GM12878 (cell line): ENCODE measurements at places on chromosomes 11 and 22. TPM values are rescaled to one million over a fixed set of nuclear protein-coding genes. Genes with fewer than 3 reads are reported as not detected.

SCGB2A2 gene
- total RNA-seq = not detected in 2 replicates

MUC5AC gene
- total RNA-seq = not detected in 2 replicates

MTMR2 gene
- 27.5 and 31.3 TPM in 2 replicates for total RNA-seq

ART5 gene
- not detected in 2 replicates for total RNA-seq

PHRF1 gene
- 39.4 and 43.5 TPM in 2 replicates for total RNA-seq

MCHR1 gene
- not detected in 2 replicates for total RNA-seq

ZC3H12C gene
- total RNA-seq = 6.9 and 7.4 TPM in 2 replicates

- no peak for DNase-seq
Measured at GRCh38 chr11:56716379-56716854, 17.5 kb downstream of the OR9G1 start.

DNA sequence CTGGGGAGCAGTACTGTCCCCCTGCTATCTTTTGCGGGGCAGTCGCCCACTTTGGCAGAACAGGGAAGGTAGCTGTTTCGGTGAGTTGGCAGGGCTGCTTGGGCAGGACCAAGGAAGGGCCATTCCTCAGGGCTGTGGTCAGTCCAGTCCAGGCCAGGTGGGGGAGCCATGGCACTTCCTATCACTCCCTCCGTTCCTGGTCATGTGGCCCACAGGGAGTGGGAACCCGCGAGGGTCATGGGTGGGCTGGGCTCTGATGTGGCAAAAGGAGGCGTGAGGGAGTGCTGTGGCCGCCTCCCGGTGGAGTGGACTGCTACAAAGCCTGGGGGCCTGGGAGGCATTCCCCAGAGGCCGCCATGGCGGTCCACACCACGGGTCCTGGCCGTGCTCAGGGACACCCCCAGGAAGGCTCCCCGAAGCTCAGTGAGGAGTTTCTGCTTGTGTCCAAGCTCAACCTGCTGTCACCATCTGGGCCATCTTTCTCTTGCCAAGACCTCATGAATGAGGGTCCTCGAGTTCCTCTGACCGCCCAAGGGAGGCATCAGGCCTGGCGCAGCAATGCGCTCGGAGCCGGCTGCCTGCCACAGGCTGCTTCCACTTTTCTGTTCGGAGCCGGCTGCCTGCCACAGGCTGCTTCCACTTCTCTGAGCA, 11.9 kb downstream of the CHID1 start:
- no peak for DNase-seq

- DNase-seq = no peak
Measured at GRCh38 chr11:114133548-114134329, 74.2 kb downstream of the ZBTB16 start.

- DNase-seq = no peak
Measured at GRCh38 chr11:118435290-118435892, 901 bp upstream of the KMT2A start.

DNA sequence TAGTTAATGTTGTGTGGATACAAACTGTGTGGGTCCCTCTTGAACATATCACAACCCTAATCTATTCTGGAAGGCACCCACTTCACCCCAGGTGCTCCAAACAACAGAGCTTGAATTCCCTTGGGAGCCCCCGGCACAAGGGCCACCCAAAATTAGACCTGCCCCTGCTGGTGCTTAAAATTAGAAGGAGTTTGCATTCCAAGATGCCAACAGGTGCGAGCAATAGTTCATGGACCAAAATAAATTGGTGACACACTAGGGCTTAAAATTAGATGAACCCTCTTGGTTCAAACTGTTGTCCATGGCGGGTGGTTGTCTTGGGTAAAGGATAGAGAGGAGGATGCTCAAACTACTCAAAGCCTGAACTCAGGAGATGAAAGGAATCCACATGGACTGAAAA, 291.5 kb downstream of the MN1 start:
- no peak for DNase-seq

DNA sequence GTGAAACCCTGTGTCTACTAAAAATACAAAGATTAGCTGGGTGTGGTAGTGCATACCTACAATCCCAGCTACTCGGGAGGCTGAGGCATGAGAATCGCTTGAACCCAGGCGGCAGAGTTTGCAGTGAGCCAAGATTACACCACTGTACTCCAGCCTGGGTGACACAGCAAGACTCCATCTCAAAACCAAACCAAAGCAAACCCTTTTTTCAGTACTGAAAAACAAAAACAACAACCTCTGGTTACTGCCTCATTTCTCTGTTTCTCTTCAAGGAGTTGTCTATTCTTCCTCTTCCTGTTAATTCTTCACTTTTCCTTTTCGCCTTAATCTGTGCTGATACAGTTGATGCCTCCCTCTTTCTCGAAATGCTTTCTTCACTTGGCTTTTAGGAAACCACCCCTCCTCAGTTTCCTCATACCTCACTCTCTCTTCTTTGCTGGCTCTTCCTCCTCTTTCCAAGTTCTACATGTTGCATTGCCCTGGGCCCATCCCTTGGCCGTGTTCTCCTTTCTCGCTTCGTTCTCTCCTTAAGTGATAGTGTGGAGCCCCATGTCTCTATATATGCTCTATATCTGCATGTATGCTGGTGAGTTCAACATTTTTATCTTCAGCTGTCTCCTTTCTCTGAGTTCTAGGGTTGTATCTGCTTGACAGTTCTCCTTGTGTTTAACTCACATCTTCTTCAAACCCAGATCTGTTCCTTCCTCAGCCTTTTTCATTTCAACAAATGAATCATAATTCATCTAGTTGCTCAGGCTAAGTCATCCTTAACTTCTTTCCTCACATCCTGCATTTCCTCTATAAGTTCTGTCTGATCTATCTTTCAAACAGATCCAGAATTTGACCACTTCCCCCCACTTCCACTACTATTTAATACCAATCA, 37.1 kb downstream of the NUCB2 start:
- DNase-seq = no peak

DNA sequence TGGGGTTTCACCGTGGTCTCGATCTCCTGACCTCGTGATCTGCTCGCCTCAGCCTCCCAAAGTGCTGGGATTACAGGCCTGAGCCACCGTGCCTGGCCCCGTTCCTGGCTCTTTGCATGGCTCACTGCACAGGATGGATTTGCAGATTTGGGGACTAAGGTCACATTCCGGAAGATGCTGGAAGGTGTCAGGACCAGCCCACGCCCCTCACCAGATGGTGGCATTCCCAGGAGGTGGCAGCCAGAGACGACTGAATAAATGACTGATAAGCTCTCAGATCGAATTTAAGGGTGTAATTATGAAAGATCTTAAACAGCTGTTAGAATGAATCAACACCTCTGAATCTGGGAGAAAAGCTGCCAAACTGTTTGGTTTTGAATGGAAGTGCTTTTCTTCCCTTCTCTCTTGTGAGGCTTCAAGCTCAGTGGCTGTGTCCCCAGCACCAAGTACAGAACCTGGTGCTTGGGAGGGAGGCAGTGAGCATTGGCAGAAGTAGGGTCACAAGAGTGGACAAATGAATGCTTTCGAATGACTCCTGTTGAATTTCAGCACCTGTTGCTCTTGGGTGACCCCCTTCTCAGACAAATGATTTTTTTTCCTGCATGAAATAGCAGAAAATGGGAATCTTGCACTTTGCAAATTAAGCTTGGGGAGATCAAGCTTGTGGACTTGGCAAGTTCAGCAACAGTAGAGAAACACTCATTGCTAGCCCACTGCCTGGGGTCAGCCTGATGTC, 69.6 kb downstream of the KIAA1671 start:
- DNase-seq = no peak

- DNase-seq = peak; percentile 57
Measured at GRCh38 chr11:118870396-118871343, 13.0 kb upstream of the CXCR5 start.

DNA sequence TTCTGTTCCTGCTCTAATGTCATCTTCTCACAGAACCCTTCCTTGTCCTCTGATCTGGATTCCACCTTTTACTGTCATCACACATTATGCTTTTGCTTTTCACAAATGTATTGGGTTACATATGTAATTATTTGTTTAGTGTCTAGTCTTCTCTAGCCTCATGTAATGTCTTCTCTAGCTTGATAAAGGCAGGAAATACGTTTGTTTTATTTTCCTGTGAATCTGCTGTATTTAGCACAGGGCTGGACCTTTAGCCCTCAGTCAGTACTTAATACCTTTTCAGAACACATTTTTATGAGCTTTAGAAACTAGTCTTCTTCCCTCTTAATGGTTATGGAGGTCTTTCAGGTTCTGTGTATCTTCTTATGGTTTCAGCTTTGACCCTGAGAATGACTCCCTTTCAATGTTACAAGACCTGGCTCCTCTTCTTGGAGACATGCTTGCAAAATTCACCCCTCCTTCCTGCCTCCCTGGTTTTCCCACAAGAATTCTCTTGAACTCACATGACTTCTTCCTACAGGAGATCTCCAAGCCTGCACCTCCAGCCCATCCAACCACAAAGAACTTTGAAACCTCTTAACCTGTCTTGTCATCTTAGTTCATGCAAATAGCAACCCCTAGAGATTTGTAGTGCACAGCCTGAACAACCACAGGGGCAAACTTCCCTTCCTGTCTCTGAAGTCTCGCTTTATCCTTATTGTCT, 132.7 kb upstream of the DDI1 start:
- DNase-seq = no peak

DNA sequence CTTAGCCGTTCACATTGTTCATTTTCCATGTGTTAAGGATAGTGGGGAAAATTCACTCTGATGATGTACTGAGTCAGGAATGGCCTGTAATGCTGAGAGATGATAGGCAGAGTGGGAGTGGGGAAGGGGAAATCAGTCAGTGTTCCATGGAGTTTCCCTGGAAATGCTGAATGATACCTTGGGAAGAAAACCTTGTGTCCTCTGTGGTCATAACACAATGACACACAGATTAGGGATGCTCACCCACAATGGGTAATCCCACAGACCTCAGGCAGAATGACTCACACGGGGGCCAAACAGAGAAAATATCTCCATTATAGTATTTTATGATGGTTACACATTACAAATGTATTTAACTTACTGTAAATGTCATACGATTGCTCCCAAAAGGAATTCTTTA, 118.0 kb downstream of the SNX19 start:
- DNase-seq = no peak

GRCh38 chr11:75816561-75817239, 1.7 kb downstream of the UVRAG start:
- DNase-seq = no peak

- no peak for DNase-seq
Measured at GRCh38 chr11:20672575-20672974, 3.2 kb downstream of the NELL1 start.

DNA sequence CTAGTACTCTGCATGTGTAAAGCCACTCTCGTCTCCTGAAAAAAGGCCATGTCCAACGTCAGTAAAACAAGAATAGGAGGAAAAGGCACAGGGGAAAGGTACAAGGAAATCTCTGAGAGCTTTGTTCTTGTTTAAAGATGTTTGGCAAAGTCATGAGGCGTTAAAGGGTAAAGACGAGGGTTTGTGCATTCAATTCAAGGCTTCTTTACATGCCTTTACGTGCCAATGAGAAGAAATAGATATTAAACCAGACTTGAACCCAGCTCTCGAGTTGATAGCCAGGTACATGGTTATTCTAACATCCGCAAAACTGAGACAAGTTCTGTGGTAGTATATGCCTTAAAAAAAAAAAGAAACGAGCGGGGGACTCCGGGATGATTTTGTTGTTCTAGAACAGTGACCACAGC, 704 bp upstream of the CFL1 start:
- no peak for DNase-seq
